AML-193 (cell line): ENCODE measurements at places on chromosomes 5 and 9.

- no peak for DNase-seq
Observed at GRCh38 chr9:88753691-88754367, 218.9 kb downstream of the NXNL2 start.

- no peak for DNase-seq
Observed at GRCh38 chr5:34804913-34805312, 34.1 kb upstream of the TTC23L start.

DNA sequence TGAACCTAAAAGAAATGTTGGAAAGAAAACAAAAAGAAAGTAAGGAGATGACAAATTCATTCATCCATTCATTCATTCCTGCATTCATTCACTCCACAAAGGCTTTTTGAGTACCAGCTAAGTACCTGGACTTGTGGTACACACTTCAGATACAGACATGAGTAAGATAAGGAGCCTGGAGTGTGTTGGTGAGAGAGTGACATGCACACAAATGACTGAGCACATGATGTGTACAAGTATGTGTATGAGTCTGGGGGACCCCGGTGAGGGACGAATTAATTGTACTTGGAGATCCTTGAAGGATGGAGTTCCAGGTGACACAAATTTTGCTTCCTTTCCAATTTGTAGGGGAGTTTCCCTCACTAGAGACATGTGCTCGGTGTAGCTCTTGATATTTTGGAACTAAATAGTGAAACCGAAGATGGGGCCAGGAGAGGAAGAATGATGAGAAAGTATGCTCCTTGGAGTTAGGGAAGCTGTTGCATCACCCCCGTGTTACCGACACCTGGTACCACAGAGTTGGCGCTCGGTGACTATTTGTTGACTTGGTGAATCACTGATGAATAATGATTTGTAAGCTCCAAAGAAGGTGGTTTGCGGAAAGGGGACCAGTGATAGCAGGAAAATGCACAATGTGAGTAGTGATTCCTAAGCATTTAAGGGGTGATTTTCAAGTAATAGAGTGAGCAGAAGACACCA, 509.8 kb downstream of the CCDC171 start:
- no peak for DNase-seq

DNA sequence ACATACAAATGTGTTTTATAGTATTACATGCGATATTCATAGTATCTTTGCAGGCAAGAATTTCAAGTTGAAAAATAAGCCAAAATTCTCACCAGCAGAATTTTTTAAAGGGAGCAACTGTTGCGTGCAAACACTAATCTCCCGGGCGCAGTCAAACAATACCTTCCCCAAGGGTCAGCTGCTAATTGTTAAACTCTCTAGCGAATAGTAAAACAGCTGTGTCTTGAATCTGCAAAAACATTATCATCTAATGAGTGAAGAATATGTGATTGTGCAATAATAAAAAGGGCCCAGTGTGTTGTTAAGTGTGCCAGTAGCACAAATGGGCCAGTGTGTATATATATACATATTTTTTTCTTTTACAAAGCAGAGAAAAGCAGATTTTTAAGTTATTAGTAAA, 131.4 kb downstream of the CCDC192 start:
- no peak for DNase-seq

DNA sequence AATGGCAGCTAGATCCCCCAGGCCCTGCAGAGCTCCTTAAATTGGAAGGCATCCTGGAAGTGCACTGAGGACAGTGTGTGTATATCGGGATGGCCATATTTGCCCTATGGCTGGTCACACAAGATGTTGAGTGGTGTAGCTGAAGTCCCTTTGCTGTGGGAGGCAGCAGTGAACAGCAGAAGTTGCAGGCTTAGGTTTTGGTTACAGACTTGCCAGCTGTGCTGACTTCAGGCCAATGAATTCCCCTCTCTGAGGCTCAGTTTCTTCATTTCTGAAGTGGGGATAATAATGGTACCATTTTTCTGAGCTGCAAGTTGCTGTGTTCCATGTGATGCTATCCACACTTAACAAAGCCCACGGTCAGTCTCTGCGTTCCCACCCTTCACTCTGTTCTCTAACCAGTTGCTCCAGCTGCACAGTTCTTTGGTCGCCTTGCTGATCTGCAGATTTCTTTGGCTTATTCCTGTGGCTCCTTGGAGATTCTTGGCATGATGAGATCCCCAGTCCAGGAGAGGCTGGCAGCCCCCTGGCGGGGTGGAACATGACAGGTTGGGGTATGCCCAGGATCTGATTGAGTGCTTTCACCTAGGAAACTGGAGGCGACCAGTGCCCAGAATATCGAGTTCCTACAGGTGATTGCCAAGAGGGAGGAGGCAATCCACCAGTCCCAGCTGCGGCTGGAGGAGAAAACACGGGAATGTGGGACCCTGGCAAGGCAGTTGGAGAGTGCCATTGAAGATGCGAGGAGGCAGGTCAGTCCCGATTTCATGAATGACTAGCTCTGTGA, 6.5 kb upstream of the GLE1 start:
- DNase-seq, result no peak
